HS-27A (cell line): ENCODE measurements at places on chromosomes 3 and 15.

DNA sequence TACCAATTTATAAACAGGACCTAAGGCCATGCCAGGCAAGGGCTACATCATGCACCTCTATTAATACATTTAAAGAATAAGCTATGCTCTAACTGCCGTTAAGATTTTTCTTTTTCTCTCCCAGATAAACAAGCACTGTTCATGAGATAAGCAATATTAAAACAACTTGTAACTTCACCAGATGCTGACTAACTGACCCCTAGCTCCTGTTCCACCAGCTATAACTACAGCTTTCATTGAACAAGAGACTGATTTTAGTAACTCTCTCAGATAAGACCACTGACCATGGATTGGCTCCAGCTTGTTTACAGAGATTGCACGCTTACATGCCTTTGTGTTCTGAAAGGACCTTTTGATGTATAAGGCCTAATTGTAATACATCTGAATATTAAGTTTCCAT is 540.7 kb upstream of the NECTIN3 start:
- DNase-seq = no peak

GRCh38 chr3:14550651-14551611 is 10.8 kb upstream of the GRIP2 start:
- DNase-seq = no peak

DNA sequence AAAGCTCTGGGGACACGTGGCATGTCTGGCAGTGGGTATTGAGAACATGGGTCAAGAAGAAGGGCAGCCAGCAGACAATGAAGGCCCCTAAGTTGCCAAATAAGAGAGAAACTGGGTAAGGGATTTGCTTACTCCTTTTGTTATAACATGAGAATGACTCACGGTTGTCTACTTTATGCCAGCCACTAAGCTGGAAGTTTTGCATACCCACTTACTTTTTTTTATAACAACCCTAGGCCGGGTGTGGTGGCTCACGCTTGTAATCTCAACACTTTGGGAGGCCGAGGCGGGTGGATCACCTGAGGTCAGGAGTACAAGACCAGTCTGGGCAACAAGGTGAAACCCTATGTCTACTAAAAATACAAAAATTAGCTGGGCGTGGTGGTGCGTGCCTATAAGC is 50.0 kb downstream of the DRD3 start:
- DNase-seq = no peak

- no peak for DNase-seq
Observed at GRCh38 chr3:64251019-64251418, 25.8 kb upstream of the PRICKLE2 start.

GRCh38 chr3:103048068-103048722 is 613.4 kb downstream of the ZPLD1 start:
- no peak for DNase-seq

GRCh38 chr15:98899272-98900021 is 108.1 kb downstream of the PGPEP1L start:
- DNase-seq = no peak

- DNase-seq = no peak
Observed at GRCh38 chr15:83092309-83092976, 15.0 kb upstream of the TM6SF1 start.

- no peak for DNase-seq
Observed at GRCh38 chr15:77773903-77774302, 141.2 kb upstream of the LINGO1 start.

GRCh38 chr3:31606453-31606852 is 73.7 kb downstream of the STT3B start:
- no peak for DNase-seq

- no peak for DNase-seq
Observed at GRCh38 chr3:47412842-47413520, 32.2 kb downstream of the PTPN23 start.

GRCh38 chr3:100057716-100058575 is 56.4 kb downstream of the FILIP1L start:
- no peak for DNase-seq

- DNase-seq = no peak
Observed at GRCh38 chr3:196559826-196560225, 8.5 kb downstream of the WDR53 start.

DNA sequence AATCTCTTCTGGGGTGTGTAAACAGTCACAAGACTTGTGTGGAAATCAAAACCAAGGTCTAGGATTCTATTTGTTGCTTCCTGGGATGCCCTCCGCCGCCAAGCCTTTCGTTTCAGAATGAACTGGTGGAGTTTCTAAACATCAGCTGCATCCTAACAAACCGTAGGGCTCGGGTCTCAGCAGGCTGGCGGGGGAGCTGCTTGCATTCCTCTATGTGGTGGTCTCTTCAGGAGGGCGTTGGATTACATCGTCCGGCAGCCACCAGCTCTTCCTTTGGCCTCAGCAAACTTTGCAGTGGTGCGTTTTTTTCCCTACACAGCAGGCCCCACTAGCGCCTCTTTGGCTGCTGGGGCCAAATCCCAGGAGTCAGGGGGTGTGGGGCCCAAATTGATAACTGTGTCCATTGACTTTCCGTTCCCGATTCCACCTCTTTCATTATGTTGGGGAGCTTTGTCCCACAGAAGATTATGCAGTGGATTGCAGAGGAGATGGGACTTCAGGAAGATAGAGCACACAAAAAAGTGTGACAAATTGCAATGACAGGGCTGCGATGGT is 390.0 kb upstream of the NR2F2 start:
- no peak for DNase-seq
